ENCODE measurements at places on chromosomes 2 and 18. TPM values are rescaled to one million over a fixed set of nuclear protein-coding genes. Genes with fewer than 3 reads are reported as not detected.

DNA sequence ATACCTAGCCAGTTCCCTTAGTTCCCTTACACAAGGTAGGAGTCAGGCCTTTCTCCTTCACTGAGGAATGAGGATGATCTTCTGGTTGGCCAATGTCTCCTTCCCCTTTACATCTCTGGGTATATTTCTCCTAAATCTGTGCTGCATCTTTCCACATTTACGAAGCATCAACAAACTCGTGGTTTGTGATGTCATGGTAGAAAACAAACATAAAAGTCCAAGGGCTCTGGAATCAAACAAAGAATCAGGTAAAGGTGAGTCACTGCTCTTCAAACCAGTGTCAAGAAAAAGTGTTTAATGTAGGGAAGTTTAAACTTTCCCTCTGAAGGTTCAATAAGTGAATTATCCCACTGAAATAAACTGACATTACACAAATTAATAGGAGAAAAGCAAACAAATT lies 122.9 kb downstream of the METTL8 start:
- DNase-seq: no peak

Gene XDH
- 0.35 TPM for polyA plus RNA-seq

Gene ZNF521
- polyA plus RNA-seq: 25.9 TPM

Gene CWC22
- 6.5 TPM for polyA plus RNA-seq

- DNase-seq: no peak
Measured at GRCh38 chr2:239412905-239413603, 12.2 kb upstream of the HDAC4 start.

Gene RESP18
- polyA plus RNA-seq: not detected

GRCh38 chr2:127407091-127407490 lies 11.1 kb upstream of the PROC start:
- DNase-seq: no peak

GRCh38 chr2:11784280-11784679 lies 37.8 kb downstream of the LPIN1 start:
- no peak for DNase-seq

DNA sequence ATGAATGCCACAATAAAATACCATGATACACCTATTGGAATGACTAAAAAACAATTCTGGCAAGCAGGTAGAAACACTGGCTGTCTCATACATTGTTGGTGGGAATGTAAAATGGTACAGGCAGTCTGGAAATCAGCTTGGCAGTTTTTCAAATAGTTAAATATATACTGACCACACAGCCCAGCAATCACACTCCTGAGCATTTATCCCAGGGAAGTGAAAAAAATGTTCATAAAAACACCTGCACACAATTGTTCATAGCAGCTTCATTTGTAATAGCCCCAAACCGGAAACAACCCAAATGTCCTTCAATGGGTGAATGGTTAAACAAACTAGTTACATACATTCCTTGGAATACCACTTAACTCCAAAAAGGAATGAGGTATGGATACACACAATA lies 137.2 kb downstream of the TFCP2L1 start:
- DNase-seq: no peak

Gene MAP2
- 0.69 TPM for polyA plus RNA-seq

- DNase-seq: no peak
Measured at GRCh38 chr2:3612639-3613523, 18.0 kb downstream of the COLEC11 start.

DNA sequence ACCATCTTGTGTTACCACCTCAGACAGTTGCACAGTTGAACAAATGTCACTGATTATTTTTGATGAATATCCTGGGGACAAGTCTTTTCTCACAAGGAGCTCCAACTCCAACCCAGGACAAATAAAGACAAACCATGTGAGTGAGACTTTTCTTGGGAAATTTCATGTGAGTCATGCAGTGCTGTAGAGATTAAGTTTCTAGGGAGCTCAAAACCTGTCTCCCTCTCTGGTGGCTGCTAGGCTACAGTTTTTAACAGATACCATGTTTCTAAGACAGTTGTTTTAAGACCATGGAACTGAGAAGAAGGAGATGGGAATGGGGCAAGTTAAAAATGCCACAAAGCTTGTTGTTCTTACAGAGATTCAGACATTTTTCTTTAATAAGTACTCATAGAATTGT lies 255.5 kb downstream of the RIT2 start:
- DNase-seq: no peak

DNA sequence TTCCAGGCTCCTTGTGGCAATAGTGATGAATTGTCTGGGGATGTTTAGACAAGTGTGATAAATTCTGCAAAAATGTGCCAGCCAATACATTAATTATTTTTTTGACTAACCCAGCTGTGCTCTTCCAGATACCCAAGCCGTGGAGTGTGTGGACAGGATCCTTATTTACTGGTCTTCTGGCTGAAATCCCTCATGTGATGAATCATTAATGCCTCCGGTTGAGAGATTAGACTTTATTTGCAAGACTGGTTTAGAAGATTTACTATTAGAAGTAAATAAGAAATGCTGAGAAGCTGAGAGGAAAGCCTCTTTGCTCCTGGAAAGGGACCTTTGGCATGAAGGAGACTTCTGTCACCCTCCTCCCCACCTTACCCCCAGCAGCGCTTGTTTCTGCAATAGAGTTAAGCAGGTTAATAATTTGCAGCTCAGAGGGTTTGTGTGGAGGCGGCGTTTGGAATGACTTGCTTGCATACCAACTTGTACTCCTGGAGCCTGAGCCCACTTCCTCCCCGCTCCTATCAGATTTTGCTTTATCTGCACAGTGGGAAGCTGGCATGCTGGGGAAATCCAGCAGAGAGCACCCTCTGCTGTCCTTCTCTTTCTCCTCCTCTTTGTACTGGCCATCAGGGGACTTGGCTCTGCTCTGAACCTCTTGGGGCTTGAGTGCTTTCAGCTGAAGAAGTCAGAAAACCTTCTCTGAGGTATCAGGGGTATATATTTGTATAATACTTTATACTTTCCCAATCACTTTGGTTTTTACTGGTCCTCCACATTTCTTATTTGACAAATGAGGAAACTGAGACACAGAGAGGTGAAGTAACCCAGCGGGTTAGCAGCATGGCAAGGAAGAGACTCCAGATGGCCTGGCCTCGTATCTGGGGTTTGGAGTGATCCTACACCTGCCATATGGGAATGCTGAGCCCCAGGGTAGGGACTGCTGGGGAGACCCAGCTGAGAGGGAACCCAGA lies 16.3 kb downstream of the SLC3A1 start:
- DNase-seq: peak; percentile 41

Gene WNT10A
- not detected for polyA plus RNA-seq

Gene ICA1L
- 3.3 TPM for polyA plus RNA-seq

Gene KIAA2012
- polyA plus RNA-seq: 0.12 TPM

- DNase-seq: no peak
Measured at GRCh38 chr2:239700686-239701345, 300.0 kb upstream of the HDAC4 start.

DNA sequence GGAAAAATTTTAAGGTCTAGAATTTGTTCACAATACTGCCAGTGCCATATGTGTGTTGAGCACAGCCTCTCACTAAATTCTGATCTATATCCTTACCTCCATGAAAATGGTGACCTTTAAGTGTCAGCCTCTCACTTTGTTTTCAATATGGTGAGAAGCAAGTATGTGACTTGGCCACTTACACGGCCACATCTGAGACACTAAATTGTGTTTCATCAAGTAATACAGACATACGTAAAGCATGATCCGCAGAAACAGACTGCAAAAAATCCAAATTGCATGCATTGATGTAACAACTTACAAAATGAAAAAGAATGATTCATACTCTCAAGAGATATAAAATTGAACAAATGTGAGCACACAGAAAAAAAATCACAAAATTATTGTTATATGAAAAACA lies 55.2 kb upstream of the UGP2 start:
- DNase-seq: no peak

Gene RNF125
- 0.41 TPM for polyA plus RNA-seq

DNA sequence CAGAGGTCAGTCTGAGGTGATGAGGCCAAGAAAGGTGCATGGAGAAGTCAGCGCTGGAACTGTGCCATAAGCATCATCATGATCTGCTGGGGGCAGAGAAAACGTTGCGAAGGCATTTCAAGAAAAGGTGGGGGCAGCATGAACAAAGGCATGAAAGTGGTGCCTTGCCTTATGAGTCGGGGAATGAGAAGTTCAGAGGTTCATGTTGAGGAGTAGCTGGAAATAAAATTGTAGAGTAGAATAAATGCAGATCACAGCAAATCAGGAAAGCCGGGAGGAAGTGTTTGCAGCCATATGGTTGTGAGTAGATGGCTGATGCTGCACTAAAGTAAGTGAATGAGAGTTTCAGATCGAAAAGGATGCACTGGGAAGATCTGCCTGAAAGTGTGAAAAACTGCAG lies 72.1 kb upstream of the ARL5A start:
- no peak for DNase-seq

GRCh38 chr2:99960790-99961189 lies 181.6 kb downstream of the AFF3 start:
- DNase-seq: no peak

- no peak for DNase-seq
Measured at GRCh38 chr2:205270689-205271088, 411.6 kb upstream of the NRP2 start.

Gene CABLES1
- 29.6 TPM for polyA plus RNA-seq

- DNase-seq: no peak
Measured at GRCh38 chr2:20170704-20171250, 54.2 kb downstream of the SDC1 start.

DNA sequence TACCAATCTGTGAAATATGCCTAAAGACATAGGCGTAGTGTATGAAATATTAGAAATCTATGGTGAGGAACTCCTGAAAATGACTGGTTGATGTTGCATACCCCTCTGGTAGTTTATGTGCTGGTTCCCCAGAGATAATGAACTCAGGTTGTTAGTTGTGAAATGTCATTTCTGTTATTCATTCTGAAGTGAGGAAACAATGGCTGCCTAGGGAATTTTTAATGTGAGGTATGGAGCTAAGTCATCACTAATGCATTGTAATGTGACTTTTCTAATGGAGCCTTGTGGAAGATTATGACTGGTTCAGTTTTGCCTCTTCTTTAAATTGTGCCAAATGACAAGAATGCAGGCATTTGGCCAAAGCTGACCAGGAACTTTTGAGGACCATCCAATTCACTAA lies 61.6 kb upstream of the RAB27B start:
- DNase-seq: no peak

Gene RAB27B
- 1.4 TPM for polyA plus RNA-seq

Gene SLC4A5
- polyA plus RNA-seq: 0.25 TPM

DNA sequence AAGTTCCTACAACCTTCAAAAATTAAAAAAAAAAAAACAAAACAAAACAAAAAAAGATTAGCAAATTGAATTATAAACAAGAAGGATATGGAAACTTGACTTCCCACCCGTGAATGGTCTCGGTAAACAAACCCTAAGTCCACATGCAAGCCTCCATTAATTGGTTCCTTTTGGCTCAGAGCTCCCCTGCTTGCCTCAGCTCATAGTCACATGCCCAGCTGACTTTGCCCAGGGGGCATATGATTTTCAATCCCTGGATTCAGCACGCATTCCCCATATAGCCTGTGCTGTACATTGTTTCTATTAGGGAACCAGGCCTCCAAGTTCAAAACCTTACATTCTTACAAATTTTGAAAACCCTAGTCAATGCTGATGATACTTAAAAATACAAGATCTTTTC lies 95.0 kb downstream of the PID1 start:
- no peak for DNase-seq

- no peak for DNase-seq
Measured at GRCh38 chr18:78927156-78927555, 52.5 kb upstream of the SALL3 start.

Measured in AG04450 (cell line).